ENCODE measurements at places on chromosomes 7 and 10. TPM values are rescaled to one million over a fixed set of nuclear protein-coding genes. Genes with fewer than 3 reads are reported as not detected.
A peak's percentile ranks its signal among the peaks of the same experiment; 100 is the strongest.

- DNase-seq, result no peak
Measured at GRCh38 chr10:99143011-99143410, 92.6 kb downstream of the HPSE2 start.

PRTFDC1 gene
- total RNA-seq, result 7.2 TPM

- no peak for DNase-seq
Measured at GRCh38 chr10:118968482-118968881, 61.0 kb upstream of the NANOS1 start.

- DNase-seq, result no peak
Measured at GRCh38 chr10:62029401-62029800, 127.9 kb downstream of the ARID5B start.

DNA sequence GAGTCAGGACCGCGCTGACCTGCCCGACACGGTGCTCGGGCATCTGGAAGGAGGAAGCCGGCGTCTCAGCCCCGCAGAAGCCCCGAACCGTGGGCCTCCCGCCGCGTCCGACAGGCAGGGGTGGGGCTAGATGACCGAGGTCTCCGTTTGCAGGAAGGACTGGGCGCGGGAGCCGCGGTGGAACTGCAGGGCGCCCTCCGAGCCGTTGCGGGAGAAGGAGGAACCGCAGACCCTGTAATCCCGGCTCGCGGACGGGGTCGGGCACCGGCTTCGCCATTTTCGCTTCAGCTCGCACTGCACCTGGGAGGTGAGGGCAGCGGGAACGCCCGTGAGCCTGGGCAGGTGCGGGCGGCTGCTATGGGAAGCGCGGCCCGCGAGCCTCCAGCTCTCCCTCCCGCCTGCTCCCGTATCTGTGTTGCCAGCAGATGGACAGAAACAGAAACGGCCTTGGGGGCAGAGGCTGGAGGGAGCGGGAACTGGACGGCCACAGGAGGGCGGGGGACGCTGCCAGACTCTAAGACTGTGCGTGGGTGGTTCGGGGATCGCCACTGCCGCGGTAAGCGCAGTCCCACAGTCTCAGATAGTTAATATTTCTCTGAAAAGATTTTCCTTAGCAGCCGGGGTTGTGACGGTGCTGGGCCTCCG lies 114.1 kb downstream of the VIPR2 start:
- DNase-seq, result peak; percentile 88

- no peak for DNase-seq
Measured at GRCh38 chr7:116197360-116197759, 13.0 kb upstream of the TES start.

Data from posterior vena cava (tissue), 2 donors.